Endothelial cell (in vitro differentiated cells): ENCODE measurements at places on chromosomes 16 and 17. TPM values are rescaled to one million over a fixed set of nuclear protein-coding genes. Genes with fewer than 3 reads are reported as not detected.

GRCh38 chr17:5943232-5943631, 126.9 kb upstream of the WSCD1 start:
- no peak for DNase-seq
- peak overlapping the region; percentile 51 for H3K27ac ChIP-seq
- peaks cover 6% of the 10 kb centered on the region for H3K36me3 ChIP-seq

GRCh38 chr17:43814714-43815113, 18.2 kb downstream of the MPP3 start:
- H3K4me1 ChIP-seq, result peaks cover 13% of the 10 kb centered on the region
- peaks cover 3% of the 10 kb centered on the region for H3K27me3 ChIP-seq
- no peak for DNase-seq
- no peak overlapping the region for H3K27ac ChIP-seq

- H3K27ac ChIP-seq, result peak overlapping the region; percentile 26
- no peak for DNase-seq
- H3K36me3 ChIP-seq, result no peaks in the 10 kb centered on the region
- H3K4me3 ChIP-seq, result no peak overlapping the region
These were observed 166.1 kb downstream of the PRKCA start for GRCh38 chr17:66468241-66469087.

GRCh38 chr17:8994319-8994718, 27.0 kb upstream of the NTN1 start:
- no peak overlapping the region for H3K4me3 ChIP-seq
- H3K36me3 ChIP-seq, result no peaks in the 10 kb centered on the region
- H3K27ac ChIP-seq, result peak overlapping the region; percentile 21
- peaks cover 1% of the 10 kb centered on the region for H3K27me3 ChIP-seq
- H3K4me1 ChIP-seq, result no peaks in the 10 kb centered on the region
- DNase-seq, result peak; percentile 78

- no peak for DNase-seq
- H3K27ac ChIP-seq, result no peak overlapping the region
- H3K36me3 ChIP-seq, result no peaks in the 10 kb centered on the region
- peaks cover 2% of the 10 kb centered on the region for H3K4me1 ChIP-seq
- H3K27me3 ChIP-seq, result peaks cover 4% of the 10 kb centered on the region
These were observed 188.1 kb upstream of the MPHOSPH6 start for GRCh38 chr16:82358161-82358560.

- no peaks in the 10 kb centered on the region for H3K27me3 ChIP-seq
- H3K4me3 ChIP-seq, result no peak overlapping the region
- peaks cover 40% of the 10 kb centered on the region for H3K4me1 ChIP-seq
- H3K27ac ChIP-seq, result peak overlapping the region; percentile 9
These were observed 270.9 kb downstream of the CEP112 start for GRCh38 chr17:65920996-65921395.

- H3K36me3 ChIP-seq, result no peaks in the 10 kb centered on the region
- no peak overlapping the region for H3K27ac ChIP-seq
- no peaks in the 10 kb centered on the region for H3K4me1 ChIP-seq
- no peak for DNase-seq
These were observed 183.8 kb upstream of the SOX9 start for GRCh38 chr17:71936977-71937376.

- H3K4me3 ChIP-seq, result peak overlapping the region; percentile 31
- peaks cover 27% of the 10 kb centered on the region for H3K36me3 ChIP-seq
- H3K27me3 ChIP-seq, result peaks cover 6% of the 10 kb centered on the region
- peak overlapping the region; percentile 42 for H3K27ac ChIP-seq
- DNase-seq, result no peak
These were observed 5.9 kb downstream of the RANBP10 start for GRCh38 chr16:67800338-67800926.

DNA sequence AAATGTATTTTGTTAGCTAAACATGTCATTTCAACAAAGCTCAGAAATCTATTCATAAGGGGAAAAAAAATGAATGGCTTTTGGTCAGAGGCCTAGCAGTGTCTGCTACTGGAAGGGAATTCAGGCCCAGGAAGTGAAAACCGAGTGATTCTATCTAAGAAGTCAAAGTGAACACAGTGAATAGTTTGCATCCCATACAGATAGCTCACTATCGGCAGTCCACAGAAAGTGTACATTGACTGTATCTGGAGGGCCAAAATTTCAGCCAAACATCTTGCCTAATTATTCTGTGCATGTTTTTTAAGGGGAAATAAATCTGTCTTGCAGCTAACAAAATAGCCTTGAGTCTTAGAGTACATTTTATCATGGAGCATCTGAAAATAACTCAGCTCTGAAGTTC, 214.4 kb upstream of the CACNG5 start:
- H3K36me3 ChIP-seq, result no peaks in the 10 kb centered on the region
- no peaks in the 10 kb centered on the region for H3K4me1 ChIP-seq
- no peak overlapping the region for H3K4me3 ChIP-seq
- no peak for DNase-seq
- no peak overlapping the region for H3K27ac ChIP-seq
- no peaks in the 10 kb centered on the region for H3K27me3 ChIP-seq

DNA sequence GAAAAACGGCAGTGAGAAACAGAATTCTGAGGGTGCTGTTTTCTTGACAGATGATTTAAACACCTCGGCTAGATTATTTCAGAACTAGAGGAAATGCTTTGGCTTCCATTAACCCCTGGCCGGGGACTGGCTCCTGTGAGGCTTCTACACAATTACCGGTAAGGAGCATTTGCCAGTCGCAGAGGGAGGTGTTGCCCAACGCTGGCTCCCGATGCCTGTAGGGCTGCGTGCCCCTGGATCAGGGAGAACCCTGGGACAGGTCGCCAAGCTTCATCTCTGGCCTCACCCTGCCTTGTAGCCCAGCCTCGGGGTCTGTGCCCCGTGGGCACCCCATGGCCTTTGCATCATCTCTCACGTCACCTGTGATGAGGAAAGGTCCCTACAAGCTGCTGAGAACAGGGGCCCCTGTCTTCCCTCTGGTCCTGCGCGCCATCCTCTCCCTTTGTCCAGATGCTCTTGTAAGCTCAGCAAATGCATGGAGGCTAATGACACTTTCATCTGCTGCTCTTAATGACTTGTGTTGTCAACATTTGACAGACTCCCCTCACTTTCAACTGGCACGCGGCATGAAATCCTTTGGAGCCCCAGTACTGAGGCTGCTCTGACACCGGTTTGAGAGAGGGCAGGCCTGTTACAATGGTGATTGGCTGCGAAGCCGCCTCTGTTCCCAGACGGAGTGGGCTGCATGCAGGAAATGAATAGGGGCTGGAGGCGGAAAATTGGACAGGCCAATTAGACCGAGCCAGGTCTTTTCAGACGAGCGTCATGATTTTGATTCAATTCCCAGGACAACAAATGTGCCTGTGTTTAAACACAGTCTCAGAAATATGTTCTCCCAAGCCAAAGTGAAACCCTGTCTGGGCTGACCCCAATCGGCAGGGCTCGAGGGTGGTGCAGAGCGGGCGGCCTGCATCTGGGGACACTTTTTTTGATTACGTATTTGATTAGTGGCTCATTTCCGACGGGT, 85.5 kb upstream of the DOC2B start:
- H3K4me1 ChIP-seq, result no peaks in the 10 kb centered on the region
- peak overlapping the region; percentile 17 for H3K4me3 ChIP-seq
- peaks cover 1% of the 10 kb centered on the region for H3K27me3 ChIP-seq
- H3K27ac ChIP-seq, result no peak overlapping the region

DNA sequence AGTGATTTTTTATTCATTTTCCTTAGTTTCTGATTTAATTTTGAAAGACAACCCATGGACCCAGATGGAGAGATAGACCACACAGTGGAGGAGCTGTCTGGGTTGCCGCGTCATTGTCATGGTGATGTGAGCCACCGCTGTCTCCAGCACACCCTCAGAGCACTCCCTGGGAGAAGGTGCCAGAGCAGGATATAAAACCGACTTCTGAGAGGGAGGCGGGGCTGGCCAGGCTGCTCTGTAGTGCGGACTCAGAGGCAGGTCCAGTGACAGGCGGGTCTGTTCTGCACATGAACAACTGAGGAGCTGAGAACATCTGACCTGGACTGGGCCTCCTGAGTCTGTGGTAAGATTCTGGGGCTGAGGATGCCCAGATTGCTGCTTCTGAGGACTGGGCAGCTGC, 216.3 kb upstream of the NLRP1 start:
- no peak for DNase-seq
- no peaks in the 10 kb centered on the region for H3K27me3 ChIP-seq
- H3K4me3 ChIP-seq, result no peak overlapping the region
- peaks cover 15% of the 10 kb centered on the region for H3K4me1 ChIP-seq
- no peak overlapping the region for H3K27ac ChIP-seq

- no peaks in the 10 kb centered on the region for H3K36me3 ChIP-seq
- DNase-seq, result no peak
- no peaks in the 10 kb centered on the region for H3K27me3 ChIP-seq
- H3K4me1 ChIP-seq, result no peaks in the 10 kb centered on the region
- H3K27ac ChIP-seq, result no peak overlapping the region
- H3K4me3 ChIP-seq, result no peak overlapping the region
These were observed 158.8 kb downstream of the CCDC182 start for GRCh38 chr17:57586196-57586740.

DNA sequence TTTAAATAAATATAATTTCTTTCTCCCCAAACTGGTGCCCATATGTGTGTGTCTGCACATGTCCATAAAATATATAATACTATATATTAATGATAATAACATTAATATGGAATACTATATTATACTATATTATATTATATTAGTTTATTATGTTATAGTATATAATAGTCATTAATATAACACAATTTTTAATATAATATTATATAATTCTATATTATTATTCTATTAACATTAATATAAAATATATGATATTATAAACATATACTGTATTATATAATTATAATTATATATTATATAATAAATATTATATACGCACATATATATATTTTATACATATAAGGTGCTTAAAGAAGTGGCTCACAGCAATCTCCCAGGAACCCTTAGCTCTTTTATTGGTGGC, 513.0 kb upstream of the CDH11 start:
- peaks cover 2% of the 10 kb centered on the region for H3K4me1 ChIP-seq
- no peak overlapping the region for H3K27ac ChIP-seq
- H3K36me3 ChIP-seq, result no peaks in the 10 kb centered on the region
- no peaks in the 10 kb centered on the region for H3K27me3 ChIP-seq
- no peak for DNase-seq

GRCh38 chr16:35492225-35492624, 2032.8 kb downstream of the TP53TG3F start:
- H3K4me3 ChIP-seq, result no peak overlapping the region
- H3K27ac ChIP-seq, result no peak overlapping the region
- H3K4me1 ChIP-seq, result no peaks in the 10 kb centered on the region
- peaks cover 4% of the 10 kb centered on the region for H3K36me3 ChIP-seq

GRCh38 chr17:11324846-11325420, 83.9 kb downstream of the SHISA6 start:
- no peak overlapping the region for H3K4me3 ChIP-seq
- no peaks in the 10 kb centered on the region for H3K27me3 ChIP-seq
- peaks cover 4% of the 10 kb centered on the region for H3K36me3 ChIP-seq
- no peak for DNase-seq

- no peaks in the 10 kb centered on the region for H3K4me1 ChIP-seq
- H3K27me3 ChIP-seq, result no peaks in the 10 kb centered on the region
- no peak overlapping the region for H3K27ac ChIP-seq
- no peaks in the 10 kb centered on the region for H3K36me3 ChIP-seq
These were observed 307.8 kb upstream of the CDH11 start for GRCh38 chr16:65429504-65430181.

GRCh38 chr16:19737306-19738038, 19.4 kb downstream of the IQCK start:
- DNase-seq, result no peak
- peaks cover 19% of the 10 kb centered on the region for H3K36me3 ChIP-seq
- H3K27ac ChIP-seq, result no peak overlapping the region
- H3K4me3 ChIP-seq, result no peak overlapping the region
- H3K27me3 ChIP-seq, result peaks cover 1% of the 10 kb centered on the region

DNA sequence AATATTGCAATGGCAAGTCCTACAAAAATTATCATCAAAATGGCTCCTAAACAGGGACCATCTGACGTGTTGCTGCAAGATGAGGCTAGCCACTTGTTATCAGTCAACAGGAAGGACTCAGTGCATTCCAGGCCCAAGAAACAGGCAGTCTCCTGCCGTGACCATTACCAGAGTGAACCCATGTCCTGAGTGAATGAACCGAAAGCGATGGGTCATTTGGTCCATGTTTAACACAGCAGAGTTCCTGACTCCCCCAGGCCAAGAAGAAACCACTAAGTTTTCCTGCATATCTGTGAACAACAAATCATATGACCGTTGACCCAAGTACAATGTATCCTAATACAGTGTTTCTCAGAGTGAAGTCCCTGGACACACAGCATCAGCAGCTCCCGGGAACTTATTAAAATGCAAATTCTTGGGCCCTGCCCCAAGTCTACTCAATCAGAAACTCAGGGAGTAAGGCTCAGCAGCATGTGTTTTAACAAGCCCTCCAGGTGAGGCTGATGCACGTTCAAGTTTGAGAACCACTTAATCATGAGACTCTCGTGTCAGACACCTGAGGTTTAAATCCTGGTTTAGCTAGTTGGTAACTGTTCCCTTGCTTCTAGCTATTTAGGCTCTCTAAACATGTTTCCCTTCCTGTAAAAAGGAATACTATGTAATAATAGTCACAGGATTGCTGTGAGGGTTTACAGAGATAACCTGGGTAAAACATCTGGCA, 429.4 kb upstream of the MAF start:
- H3K36me3 ChIP-seq, result no peaks in the 10 kb centered on the region
- no peak overlapping the region for H3K27ac ChIP-seq
- peaks cover 16% of the 10 kb centered on the region for H3K4me1 ChIP-seq
- H3K27me3 ChIP-seq, result no peaks in the 10 kb centered on the region
- no peak overlapping the region for H3K4me3 ChIP-seq
- no peak for DNase-seq

GRCh38 chr17:606508-607250, 108.0 kb downstream of the VPS53 start:
- DNase-seq, result no peak
- no peak overlapping the region for H3K27ac ChIP-seq
- H3K36me3 ChIP-seq, result peaks cover 28% of the 10 kb centered on the region
- H3K4me3 ChIP-seq, result no peak overlapping the region
- peaks cover 1% of the 10 kb centered on the region for H3K27me3 ChIP-seq

DNA sequence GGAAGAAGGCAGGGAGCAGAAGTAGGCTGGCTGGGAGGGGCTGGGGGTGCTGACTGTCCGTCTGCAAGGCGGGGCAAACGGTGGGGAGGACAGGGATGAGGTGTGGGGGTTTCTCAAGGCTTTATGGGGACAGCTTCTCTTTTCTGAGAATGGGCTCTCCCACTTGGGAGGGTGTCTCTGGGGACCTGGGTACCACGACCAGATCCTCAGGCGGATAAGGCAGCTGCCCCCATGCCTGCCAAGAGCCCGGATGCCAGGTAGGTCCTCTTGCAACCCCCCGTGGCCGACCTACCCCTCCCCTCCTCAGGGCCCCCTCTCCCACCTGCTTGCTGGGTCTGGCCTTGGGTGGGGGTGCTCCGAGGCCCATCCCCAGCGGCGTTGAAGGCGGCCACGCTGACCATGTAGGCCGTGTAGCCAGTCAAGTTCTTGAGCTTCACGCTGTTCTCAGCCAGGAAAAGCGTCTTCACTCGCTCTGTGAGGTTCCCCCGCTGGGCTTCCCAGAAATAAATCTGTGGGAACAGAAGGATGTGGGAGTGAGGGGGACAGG, 56.4 kb upstream of the CDC42EP4 start:
- no peak overlapping the region for H3K4me3 ChIP-seq
- H3K4me1 ChIP-seq, result peaks cover 15% of the 10 kb centered on the region
- H3K36me3 ChIP-seq, result no peaks in the 10 kb centered on the region
- no peak overlapping the region for H3K27ac ChIP-seq
- no peak for DNase-seq
- no peaks in the 10 kb centered on the region for H3K27me3 ChIP-seq

GRCh38 chr16:29813644-29814562, 1.9 kb downstream of the PRRT2 start:
- peaks cover 30% of the 10 kb centered on the region for H3K27me3 ChIP-seq
- no peak for DNase-seq
- peak overlapping the region; percentile 64 for H3K27ac ChIP-seq
- H3K4me1 ChIP-seq, result peaks cover 58% of the 10 kb centered on the region

The TRAPPC2L gene
- total RNA-seq, result 65.3 TPM

The ATP2C2 gene
- 2.7 TPM for total RNA-seq

The KCNH4 gene
- 0.08 TPM for total RNA-seq

The NHERF1 gene
- 30.5 TPM for total RNA-seq
